ENCODE measurements at places on chromosomes 2 and 18. TPM values are rescaled to one million over a fixed set of nuclear protein-coding genes. Genes with fewer than 3 reads are reported as not detected.

Gene MAP2
- total RNA-seq, result not detected

Gene SPATA3
- total RNA-seq, result 0.59 TPM

Gene CNNM4
- 5.8 TPM for total RNA-seq

- no peak for DNase-seq
- no peak overlapping the region for H3K27ac ChIP-seq
- H3K4me1 ChIP-seq, result peaks cover 14% of the 10 kb centered on the region
- no peak overlapping the region for H3K4me3 ChIP-seq
- H3K36me3 ChIP-seq, result no peaks in the 10 kb centered on the region
- H3K27me3 ChIP-seq, result peaks cover 1% of the 10 kb centered on the region
These were observed 60.6 kb upstream of the SLC16A14 start for GRCh38 chr2:230129343-230129742.

Gene HOXD10
- total RNA-seq, result not detected

Measured in activated CD8-positive, alpha-beta T cell treated with anti-CD3 and anti-CD28 coated beads for 36 hours (primary cell).